ENCODE measurements at places on chromosomes 1 and 21.

GRCh38 chr1:182662121-182662890, 22.1 kb downstream of the RGS8 start:
- DNase-seq, result no peak

DNA sequence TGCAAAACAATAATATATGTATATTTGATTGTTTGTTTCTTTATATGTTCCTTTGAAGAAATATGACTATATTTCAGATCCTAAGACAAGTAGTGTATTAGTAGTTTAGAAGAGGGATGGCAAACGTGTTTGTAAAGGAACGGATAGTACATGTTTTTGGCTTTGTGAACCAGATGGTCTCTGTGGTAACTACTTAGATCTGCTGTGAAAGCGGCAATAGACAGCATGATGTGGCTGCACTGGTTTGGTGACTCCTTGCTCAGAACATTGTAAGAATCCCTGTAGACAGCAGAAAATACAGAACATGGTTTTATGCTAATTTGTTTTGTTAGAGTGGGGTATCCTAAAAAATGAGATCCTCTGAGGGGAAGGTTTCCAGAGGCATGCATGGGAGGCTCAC, 3.1 kb downstream of the ACADM start:
- DNase-seq, result no peak

DNA sequence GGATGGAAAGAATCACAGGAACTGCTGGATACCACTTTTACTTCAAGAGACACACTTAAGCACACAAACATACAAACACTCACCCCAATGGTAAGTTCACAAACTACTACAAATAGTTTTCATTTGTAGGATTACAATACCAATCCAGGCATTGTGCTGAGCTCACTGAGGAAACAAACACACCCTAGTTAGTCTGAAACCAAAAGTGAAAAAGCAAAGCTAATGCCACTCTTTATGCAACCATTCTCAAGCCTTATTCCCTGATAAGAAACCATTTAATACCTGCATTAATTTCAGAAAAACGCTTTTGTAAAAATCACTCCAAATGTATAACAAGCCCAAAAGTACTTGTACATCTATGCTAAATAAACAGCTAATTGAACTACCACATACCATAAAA, 38.3 kb downstream of the RNF115 start:
- no peak for DNase-seq

- no peak for DNase-seq
These were observed 88.5 kb downstream of the BEND5 start for GRCh38 chr1:48688102-48688760.

DNA sequence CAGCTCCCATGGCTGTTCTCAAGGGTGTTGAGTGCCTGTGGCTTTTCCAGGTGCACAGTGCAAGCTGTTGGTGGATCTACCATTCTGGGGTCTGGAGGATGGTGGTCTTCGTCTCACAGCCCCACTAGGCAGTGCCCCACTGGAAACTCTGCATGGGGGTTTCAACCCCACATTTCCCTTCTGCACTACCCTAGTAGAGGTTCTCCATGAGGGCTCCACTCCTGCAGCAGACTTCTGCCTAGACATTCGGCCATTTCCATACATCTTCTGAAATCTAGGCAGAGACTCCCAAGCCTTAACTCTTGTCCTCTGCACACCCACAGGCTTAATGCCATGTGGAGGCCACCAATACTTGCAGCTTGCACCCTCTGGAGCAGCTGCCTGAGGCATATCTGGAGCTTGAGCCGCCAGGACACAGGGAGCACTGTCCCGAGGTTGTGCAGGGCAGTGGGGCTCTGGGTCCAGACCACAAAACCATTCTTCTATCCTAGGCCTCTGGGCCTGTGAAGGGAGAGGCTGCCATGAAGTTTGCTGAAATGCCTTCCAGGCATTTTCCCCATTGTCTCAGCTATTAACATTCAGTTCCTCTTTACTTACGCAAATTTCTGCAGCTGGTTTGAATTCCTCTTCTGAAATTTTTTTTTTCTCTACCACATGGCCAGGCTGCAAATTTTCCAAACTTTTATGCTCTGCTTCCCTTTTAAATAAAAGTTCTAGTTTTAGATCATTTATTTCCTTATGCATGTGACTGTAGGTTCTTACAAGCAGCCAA, 8.8 kb upstream of the CAPN8 start:
- no peak for DNase-seq

DNA sequence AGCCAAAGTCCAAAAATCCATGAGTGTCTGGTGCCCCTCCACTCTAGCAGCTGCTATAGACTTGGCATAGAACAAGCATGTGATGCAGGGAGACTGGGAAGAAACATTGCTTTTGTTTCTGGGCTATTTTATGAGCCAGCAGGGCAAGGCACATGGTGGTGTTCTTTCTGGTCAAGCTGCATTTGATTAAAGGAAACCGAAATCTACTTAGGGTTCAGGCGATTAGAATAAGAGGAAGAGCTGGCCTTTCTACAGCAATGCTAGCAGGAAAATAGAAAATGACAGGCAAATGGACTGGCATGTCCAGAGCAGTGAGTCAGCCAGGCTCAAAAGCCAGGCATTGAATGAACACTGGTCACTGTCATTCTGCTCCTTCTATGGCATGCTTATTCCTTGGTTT, 28.5 kb upstream of the ARHGAP29 start:
- DNase-seq, result no peak

GRCh38 chr1:244893836-244894235, 29.5 kb upstream of the HNRNPU start:
- DNase-seq, result no peak

DNA sequence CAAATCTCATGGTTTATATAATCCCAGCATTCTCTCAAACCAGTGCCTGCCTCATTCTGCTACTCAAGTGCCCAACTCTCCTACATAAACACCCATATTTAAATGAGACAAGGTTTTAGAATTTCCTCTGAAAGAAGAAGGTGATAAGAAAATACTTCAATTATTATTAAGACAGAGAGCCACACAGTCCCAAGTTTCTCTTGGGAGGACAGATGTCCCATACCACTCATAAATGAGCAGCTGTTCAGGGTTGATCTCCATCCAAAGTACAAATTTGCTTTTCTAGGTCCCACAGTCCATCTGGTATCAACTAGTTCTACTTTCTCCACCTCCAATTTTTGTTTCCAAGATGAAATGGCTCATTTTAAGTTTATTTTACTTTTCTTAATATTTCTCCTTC, 11.3 kb downstream of the DCAF8 start:
- no peak for DNase-seq

GRCh38 chr1:76083189-76083588, 8.6 kb downstream of the ST6GALNAC3 start:
- DNase-seq, result no peak

DNA sequence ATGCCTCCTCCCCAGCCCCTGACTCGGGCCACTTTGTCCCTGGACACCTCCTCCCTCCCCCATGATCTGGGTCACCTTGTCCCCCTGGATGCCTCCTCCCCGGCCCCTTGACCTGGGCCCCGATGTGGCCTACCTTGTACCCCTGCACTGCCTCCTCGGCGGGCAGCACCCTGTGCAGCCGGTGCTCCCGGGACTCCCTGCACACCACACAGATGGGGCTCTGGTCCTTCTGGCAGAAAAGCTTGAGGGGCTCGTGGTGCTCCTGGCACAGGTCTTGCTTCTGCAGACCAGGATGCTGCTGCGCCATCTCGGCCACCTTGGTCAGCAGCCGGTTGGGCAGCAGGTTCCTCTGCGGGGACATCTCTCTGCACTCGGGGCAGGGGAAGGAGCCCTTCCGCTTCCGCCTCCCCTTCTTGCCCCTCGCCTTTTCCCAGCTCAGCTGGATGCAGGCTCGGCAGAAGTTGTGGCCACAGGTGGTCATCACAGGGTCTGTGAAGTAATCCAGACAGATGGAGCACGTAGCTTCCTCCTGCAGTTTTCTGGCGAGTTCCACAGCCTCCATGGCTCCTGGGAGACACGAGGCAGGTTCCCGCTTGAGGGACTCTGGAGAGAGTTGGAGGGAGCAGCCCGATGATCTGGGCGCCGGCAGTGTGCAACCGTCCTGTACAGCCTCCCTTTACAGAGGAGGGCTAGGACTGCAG, 2.0 kb downstream of the TRIM17 start:
- DNase-seq, result no peak

DNA sequence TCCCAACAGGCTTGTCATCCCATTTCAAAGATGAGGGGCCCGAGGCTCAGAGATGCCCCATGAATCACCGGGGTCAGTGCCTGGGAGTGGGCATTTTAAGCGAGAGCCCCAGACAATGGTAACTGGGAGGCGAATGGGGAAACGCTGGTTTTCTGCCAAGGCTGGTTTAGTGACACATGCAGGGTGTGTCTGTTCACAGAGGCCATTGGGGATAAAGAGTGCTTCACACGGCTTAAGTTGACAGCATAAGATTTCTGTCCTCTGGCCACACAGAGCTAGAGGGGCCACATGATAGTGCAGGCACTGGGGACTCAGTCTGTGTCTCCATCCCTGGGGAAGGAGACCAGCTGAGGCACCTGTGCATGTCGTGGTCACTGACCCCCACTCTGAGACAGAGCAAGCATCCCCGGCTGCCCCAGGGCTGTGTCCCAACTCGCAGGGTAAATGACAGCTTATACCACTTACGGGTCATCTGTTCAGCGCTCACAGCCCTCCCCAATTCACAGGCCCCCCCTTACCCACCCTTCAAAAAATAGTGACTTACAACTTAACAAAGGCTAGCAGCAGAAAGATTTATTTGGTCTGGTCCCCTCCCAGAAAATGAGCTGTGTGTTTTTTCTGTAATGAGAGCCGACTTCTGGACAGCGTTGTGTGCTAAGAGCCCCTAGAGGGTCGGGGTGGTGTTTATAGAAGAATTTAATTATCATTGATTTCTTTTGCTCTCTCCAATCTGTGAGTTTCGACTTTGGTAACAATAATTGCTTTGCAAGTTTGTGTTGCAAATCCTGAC, 34.9 kb upstream of the ARHGEF16 start:
- no peak for DNase-seq

GRCh38 chr1:31911994-31912780, 26.0 kb downstream of the PTP4A2 start:
- DNase-seq, result no peak

DNA sequence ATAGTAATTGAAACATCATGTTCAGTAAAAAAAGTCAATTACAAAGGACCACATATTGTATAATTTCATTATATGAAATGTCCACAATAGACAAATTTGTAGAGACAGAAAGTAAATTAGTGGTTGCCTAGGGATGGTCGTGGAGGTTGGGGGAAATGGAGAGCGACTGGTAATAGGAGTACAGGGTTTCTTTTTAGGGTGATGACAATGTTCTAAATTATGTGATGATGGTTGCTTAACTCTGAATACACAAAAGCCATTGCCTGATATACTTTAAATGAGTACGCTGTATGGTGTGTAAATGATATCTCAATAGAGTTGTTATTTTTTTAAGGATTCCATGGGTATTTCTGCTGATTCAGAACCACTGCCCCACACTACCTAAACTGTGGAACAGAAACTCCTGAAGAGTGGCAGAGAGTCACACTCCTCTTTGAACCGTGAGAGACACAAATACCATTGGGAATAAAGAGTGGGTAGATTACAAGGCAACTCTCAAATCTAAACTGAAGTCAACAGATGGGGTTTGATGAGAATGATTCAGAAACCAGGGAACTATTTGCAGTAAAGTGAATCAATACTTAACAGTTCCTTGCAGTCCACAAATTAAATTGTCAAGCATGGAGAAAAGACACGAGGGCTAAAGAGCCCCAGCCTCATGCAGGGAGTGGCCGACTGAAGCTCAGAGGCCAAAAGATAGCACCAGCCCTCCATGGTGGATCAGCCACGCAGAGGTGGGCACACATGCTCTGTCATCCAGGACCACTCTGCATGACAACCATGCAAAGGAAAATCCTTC, 118.0 kb downstream of the CAPN8 start:
- DNase-seq, result no peak

GRCh38 chr1:84998642-84999280, 1.8 kb upstream of the MCOLN2 start:
- peak; percentile 42 for DNase-seq

DNA sequence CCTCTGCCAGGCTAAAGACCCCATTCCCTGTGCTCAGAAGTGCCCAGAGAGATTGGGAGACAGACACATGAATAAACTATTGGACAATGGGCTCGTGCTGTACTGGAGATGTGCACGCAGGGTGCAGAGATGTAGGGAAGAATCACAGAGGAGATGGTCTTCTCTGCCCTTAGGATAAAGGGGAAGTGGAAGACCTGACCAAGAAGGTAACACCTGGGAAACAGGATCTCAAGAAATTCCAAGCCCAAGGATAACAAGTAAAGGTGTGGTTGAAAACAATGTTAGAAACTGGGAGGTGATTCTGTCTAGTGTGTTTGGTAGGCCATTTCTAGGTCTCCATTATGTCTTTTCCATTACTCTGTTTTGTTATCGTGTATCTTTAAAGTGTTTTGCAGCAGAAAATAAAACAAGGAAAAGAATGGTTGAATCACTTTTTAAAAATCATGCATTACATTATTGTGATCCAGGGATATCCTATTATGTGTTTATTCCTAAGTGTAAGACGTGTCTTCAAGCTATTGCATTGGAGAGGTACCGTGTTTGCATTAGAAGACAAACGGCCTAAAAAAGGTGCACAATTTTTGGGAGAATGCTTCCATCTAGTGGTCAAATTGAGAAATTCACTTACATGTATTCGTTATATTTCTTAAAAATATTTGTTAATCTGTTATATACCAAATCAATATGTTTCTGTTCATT, 40.8 kb upstream of the KCTD3 start:
- no peak for DNase-seq

GRCh38 chr1:58468612-58469011, 77.9 kb downstream of the OMA1 start:
- no peak for DNase-seq

- DNase-seq, result no peak
These were observed 113.6 kb downstream of the FGGY start for GRCh38 chr1:59410457-59410856.

DNA sequence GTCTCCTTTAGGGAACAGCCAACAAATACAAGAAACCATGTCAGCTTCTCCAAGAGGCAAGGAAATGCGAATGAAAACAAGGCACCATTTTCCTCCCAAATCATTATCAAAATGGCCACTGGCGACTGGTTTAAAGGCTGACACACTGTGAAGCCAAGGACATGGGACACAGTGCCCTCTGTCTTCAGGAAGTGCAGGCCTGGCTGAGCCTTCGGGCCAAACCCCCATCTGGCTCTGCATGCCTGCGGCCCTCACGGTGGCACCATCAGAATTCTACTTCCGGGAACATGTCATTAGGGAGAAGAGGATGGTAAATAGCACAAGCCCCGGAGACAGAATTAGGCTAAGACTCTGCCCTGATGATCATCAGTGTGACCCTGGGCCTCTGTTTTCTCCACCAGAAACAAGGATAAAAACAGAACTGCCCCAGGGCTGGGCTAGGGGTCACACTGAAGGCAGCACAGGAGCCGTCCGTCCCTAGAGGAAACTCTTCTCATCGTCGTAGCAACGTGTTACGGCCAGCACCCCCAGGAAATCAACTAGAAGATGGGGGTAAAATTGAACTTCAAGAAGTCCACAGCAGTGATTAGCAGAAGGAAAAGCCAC, 103.5 kb downstream of the NPHP4 start:
- DNase-seq, result no peak
